Activated naive CD8-positive, alpha-beta T cell treated with anti-CD3 and anti-CD28 coated beads, Interleukin-2, amount 50 U/mL, for 16 hours (primary cell): ENCODE measurements at places on chromosomes 6 and 20.

GRCh38 chr6:33877982-33878535 is 74.3 kb upstream of the MLN start:
- DNase-seq: no peak

GRCh38 chr6:56890066-56890465 is 64.8 kb upstream of the BEND6 start:
- DNase-seq: no peak

DNA sequence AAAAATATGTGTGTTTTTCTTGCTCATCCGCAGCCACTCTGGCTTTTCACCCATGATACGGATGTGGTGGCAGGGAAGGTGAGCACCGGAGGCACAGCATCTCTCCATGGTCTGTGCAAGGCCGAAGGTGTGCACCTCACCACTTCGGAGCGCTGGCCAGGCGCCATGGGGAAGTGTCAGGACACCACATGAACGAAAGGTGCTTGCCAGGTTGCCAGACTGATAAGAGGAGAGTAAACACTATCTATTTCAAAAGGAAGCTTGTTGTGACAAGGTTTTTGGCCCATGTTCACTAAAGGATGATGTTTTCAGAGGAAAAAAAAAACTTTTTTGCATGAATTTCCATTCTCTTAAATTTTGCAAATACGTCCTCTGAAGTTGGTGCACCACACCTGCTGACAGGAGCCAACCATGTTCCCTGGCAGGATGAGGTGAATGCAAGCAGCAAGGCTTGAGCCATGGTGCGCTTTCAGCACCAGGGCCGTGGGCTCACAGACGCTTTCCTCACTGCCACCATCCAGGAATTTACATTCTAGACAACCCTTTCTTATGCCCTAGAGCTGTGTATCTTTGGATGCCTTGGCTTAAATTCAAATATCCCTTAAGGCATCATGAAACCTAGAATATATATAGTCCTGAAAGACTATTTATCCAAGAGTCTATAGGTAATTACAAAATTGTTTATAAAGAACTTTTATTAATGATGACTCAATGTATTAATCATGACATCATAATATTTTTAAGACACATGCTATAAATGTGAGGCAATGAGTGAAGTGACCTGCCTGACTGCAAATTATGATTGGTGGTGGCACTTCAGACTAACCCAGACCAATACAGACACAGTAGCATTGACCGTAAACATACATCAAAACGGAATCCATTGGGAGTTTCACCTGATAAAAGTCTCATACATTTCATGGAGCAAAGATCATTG is 234.5 kb downstream of the TFAP2A start:
- no peak for DNase-seq

DNA sequence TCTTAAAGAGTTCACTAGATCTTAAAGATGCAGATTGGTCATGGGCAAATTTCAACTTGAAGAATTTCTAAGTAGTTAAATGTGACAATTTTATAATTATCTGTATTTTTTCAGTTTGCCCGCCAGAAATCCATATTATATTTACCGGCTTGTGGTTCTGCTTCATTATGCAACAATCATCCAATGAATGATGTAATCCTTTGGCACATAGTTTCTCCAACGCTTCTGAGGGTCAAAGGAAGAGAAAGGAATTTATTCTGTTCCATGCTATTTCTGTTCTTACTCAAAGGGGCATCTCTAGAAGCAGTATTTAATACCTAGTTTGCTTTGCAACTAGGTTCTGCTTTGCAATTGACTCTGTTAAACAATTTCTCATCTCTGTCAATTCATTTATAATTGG is 359.3 kb upstream of the PLCB4 start:
- DNase-seq: no peak

DNA sequence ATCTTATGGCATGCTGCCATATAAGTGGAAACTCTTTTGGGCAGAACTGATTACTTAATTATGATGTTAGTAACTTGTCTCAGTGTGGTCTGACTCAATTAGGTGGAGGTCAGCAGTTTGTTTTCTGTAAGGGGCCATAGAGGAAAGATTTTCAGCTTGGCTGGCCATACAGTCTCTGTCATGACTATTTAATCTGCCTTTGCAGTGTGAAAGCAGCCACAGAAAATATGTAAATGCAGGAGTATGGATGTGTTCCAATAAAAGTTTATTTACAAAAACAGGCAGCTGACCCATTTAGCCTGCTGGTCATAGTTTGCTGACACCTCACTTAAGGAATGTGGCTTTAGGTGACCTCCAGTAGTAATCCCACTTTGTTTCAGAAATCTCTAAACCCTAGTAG is 700.7 kb downstream of the EPM2A start:
- DNase-seq: no peak

DNA sequence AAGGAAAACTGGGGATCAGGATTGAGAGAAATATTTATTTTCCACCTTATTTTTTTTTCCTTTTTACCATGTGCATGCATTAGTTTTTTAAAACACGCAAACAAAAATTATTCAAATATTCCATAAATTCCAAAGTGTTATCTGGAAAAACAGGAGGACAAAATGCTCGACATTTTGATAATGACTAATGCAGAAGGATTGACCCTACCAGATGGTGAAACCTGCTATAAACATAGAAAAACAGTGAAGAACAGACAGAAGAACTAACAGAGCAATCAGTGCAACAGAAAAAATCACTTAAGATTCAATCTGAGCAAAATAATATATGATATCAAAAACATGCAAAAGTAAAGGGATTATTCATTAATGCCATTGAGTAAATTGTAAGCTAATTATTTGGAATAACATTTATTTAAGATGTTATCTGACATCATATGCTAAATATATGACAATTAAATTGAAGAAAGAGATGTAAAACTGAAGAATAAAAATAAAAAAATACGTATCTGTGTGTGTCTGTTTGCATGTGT is 218.4 kb downstream of the LMBRD1 start:
- DNase-seq: no peak

- DNase-seq: no peak
Observed at GRCh38 chr6:127833336-127833735, 67.5 kb downstream of the THEMIS start.

DNA sequence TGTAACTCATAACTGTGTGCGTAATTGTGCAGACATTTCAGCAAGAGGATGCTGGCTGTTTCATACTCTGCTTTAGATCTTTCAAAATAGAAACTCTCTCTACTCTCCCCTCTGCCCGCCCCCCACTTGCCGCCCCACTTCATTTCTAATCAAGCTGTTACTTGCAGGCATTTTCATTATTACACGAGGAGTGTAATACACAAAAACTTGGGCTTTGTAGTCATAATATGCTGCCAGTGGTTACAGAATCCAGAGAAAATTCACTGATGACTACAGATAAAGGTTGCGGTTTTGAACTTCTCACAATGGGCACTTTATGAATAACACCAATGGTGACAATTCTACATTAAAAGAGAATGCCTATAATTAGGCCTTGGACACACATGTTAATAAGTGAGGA is 194.0 kb upstream of the POU3F2 start:
- DNase-seq: no peak

GRCh38 chr6:16546861-16547260 is 214.4 kb downstream of the ATXN1 start:
- DNase-seq: no peak

- no peak for DNase-seq
Observed at GRCh38 chr6:150124235-150124634, 18.6 kb upstream of the PPP1R14C start.

- no peak for DNase-seq
Observed at GRCh38 chr6:107390685-107391435, 68.5 kb downstream of the PDSS2 start.

DNA sequence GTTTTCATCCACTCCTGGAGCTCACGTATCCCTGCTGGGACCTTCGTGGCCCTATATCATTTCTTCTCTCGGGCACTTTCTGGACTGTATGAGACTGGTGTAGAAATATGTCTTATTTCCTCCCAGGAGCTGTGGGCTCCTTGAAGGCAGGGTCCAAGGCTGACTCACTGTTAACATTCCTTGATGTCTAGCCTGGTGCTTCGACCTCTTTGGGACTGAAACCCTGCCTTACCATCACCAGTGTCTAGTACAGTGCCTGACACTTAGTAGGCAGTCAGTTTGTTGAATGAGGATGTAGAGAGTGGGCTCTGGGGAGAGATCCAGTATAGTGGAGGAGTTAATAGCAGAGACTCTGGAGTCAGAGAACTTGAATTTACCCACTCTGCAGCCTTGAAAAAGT is 23.6 kb downstream of the POFUT1 start:
- no peak for DNase-seq

- DNase-seq: no peak
Observed at GRCh38 chr6:46961232-46961631, 39.5 kb upstream of the ADGRF5 start.

DNA sequence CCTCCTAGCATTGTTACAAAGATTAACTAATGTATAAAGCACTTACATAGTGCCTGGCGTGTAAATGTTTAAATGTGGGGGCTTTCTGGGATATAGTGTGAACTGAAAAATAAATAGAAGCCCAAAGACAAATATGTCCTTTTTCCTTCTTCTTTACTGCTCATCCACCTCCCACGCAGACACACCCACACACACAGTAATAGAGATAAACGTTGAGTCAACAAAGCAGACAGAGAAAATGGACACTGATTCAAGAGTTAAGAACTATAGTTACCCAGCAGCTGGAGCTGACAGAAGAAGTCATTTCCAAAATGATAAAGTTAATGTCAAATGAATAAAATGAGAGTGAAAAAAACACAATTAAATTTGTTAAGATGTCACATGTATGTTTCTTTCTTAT is 68.3 kb downstream of the FHL5 start:
- DNase-seq: no peak

DNA sequence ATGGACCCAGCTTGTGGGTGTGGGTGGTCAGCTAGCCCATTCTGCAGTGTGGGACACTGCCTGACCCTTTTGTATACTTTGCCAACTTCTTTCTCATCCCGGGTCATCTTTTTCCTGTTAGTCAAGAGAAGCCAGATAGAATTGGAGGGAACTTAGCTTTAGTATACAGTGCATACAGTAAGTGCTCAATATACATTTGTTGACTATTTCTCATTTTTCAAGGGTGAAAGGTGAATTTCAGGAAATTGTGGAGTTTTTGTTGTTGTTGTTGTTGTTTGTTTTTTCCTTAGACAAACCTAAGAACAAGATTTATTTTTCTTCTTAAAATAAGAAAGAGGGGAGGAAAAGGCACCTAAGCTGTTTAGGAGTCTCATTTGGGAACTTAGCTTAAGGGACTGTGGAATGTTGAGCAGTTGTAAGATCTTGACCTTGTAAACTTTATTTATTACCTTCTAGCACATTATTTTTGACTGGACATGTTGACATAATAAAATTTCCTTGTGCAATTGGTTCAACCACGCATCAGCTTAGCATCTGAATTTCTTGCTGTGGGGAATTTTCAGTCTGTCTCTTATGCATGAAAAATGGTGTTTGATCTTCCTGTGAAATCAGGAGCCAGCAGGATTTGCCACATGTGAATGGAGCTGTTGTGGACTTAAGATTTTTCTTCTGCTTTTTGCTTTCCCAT is 113.6 kb downstream of the ARID1B start:
- DNase-seq: no peak

GRCh38 chr6:21985904-21986303 is 310.9 kb downstream of the PRL start:
- no peak for DNase-seq

- DNase-seq: no peak
Observed at GRCh38 chr6:8415280-8415679, 20.1 kb downstream of the SLC35B3 start.

DNA sequence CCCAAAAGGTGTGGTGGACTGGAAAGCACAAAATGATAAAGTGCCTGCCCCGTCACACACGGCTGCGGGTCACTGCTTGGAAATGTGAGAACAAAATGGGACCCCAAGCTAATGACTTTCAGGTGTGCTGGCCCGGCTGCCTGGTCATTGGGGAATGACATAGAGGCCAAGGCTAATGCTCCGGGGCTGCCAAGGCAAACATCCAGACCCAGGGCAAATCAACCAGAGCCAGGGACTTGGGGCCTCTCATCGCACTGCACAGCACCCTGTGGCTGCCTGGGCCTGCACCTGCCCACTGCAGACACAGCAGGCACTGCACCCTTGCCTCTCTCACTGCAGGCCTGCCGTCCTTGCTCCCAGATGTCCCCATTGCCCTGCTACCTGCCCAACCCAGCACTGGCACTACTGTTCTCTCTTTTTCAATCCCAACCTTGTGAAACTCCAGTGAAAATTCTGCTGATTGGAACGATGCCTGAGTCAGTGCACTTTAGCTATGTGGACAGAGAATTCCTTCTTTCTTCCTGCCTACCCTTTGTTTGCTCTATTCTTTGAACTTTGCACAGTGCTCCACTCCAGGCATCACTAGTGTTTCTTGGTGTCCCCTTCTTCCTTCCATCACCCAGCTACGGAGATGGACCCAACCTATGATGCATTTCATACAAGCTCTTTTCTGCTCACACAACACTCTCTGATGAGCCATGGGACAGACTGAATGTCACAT is 849.5 kb downstream of the MAFB start:
- no peak for DNase-seq

- DNase-seq: no peak
Observed at GRCh38 chr20:61982191-61982950, 83.3 kb downstream of the TAF4 start.

GRCh38 chr6:157456524-157456829 is 75.5 kb downstream of the ZDHHC14 start:
- no peak for DNase-seq

DNA sequence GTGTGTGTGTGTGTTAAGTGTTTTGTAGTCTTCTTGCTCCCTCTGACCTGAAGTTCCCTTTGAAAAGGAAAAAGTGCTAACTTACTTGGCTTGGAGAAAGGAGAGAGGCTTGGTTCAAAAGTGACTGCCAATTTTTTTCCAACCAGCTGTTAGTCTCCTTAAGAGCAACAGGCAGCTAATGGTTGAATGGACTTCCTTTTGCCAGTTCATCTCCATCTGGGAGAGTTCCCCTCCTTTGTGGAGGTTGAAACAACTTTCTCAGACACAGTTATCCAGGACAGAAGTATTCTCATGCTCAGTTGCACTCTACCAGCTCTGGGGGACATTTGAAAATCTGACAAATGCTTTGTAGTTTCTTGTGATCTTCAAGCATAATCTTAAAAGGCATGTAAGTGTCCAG is 4.5 kb downstream of the RIPOR2 start:
- DNase-seq: no peak

- no peak for DNase-seq
Observed at GRCh38 chr6:135004399-135004798, 50.2 kb downstream of the HBS1L start.

DNA sequence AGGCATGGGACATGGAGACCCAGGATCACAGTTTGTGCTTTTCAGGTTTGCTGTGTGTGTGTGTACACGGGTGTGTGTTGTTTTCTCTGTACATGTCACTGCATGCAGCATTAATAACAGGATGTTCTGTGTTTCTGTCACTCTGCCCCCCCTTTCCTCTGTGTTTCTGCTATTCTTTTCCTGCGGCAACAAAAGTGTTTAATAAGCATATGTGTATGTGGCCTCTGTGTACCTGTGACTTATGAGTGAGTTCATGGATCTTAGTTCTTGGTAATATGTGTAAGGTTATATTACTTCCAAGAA is 9.8 kb downstream of the SYNGAP1 start:
- DNase-seq: no peak

DNA sequence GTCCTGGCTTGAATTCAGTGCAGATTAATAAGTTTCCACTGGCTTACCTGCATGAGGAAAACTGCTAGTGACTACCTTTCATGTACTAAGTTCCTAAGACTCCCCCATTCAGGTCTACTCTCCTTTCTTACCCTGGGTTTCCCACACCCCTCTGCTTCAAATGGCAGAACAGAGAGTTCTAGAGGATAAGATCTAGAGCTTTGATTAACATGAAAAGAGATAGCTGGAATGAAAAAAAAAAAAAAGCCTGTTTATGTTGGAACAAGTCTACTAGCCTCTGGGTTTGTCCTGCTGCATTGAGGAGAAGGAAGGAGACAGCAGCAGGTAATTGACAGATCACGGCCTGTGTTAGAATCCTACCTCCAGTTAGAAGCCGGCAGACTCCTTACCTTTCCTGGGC is 201.4 kb upstream of the SOX4 start:
- DNase-seq: no peak
